ENCODE measurements at places on chromosomes 1 and 21.

- no peak for DNase-seq
Measured at GRCh38 chr1:108893141-108893530, 16.4 kb downstream of the GPSM2 start.

DNA sequence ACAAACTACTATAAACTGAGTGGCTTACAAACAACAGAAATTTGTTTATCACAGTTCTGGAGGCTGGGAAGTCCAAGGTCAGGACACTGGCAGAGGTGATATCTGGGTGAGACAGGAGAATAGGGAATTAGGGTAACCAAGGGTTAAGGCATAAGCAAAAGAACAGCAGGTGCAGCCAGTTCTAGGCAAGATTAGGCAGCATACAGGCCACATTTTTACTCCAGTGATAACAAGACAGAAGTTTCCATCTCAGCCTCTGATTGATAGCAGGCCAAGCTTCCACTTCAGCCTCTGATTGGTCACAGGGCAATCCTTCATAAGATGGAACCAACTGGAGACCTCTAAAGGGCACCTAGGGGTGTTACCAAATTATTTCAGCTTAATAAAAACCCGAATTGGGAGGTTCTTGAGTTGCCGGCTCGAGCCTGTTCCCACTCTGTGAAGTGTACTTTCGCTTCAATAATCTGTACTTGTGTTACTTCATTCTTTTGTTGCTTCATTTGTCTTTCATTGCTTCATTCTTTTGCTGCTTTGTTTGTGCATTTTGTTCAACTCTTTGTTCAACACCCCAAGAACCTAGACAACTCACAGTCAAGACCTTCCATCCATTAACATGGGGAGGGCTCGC is 185.6 kb downstream of the TOMM20 start:
- no peak for DNase-seq

GRCh38 chr1:181128592-181129497 is 40.3 kb downstream of the IER5 start:
- no peak for DNase-seq

DNA sequence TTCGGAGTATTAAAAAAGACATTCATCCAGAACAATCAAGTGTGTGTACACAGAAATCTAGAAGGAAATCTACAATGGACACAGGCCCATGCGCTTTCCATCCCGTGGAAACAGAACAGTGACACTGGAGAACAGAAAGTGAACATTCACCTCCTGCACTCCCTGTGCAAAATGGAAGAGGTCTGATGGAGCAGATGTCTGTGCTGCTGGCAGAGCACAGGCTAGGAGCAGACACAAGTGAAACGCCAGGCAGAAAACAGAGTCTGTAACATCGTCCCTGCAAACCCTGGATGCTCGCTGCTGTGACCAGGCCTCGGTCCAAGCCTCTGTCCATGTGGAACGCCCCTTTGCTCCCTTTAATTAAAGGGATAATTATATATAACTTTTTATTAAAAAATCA is 36.1 kb downstream of the SLC45A1 start:
- DNase-seq, result no peak

DNA sequence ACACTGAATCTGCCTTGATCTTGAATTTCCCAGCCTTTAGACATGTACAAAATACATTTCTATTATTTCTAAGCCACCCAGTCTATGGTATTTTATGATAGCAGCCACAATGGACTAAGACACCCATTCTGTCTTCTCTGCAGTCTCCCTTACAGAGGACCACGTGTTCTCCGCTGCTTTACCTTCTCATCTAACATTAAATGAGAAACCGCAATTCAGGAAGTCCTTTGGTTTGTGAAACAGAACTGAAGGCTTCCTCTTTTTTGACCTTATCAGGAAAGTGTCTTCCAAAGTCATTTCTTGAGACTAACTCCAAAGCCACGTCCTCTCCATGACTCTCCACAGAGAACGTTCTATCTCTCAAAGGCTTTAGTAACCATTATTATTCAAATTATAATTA is 560.1 kb downstream of the OMA1 start:
- DNase-seq, result no peak

- DNase-seq, result no peak
Measured at GRCh38 chr1:20215716-20216115, 29.4 kb upstream of the PLA2G2C start.

DNA sequence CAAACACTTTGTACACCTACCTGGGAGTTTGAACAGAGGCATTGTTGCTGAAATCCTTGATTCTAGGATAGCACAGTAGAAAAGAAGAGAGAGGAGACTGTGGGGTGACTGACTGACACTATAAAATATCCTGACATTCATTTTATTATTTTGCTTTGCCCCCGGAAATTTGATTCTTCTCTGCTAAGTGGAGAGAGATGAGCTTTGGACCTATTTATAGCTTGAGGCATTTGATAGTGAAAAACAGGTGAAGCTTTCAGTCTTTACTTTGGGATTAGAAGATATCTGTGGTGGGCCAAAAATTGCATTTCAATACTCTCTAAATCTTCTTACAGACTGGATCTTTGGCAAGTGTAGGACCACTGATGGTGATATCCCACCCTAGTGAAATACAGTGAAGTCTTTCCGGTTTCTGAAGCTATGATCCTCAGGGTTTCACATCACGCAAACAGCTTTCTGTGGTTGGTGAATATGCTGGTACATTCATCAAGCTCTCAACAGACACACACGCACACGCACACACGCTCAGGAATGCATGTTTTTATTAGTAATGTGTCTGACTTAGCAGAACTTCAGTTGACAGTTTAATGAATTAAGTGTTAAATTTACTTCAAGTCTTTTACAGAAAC is at the start of gene AMPD1:
TSS of gene AMPD1 (minus strand) at position 117 of the 629 bp plus-strand sequence. CDS start at position 42, 75 bp downstream.
- DNase-seq, result no peak

Data from stimulated activated CD4-positive, alpha-beta T cell treated with anti-CD3 and anti-CD28 coated beads, Interleukin-2, amount 100 ng/mL, for 4 hours (primary cell).